ENCODE measurements at places on chromosomes 5 and 9. TPM values are rescaled to one million over a fixed set of nuclear protein-coding genes. Genes with fewer than 3 reads are reported as not detected.
A peak's percentile ranks its signal among the peaks of the same experiment; 100 is the strongest.

Gene GABRP
- total RNA-seq: not detected

DNA sequence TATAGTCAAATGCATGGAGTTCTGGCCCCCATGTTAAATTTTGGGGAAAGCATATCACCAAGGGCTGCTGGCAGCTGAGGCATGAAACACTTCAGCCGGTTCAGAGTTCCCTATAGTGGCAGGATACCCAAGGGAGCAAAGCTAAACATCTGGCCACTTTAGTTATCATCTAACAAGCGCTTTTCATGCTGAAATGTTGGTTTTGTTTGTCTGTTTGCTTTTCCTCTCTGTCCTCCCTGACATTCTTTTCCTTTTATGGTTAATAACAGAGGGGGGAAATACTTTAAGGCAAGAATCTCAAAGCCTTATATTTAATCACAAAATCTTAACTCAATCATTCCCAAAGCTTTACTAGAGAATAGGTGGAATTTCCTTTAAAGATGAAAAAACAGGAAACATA lies 11.9 kb downstream of the APBA1 start:
- DNase-seq: no peak
- no peak overlapping the region for H3K4me3 ChIP-seq
- H3K27ac ChIP-seq: no peak overlapping the region
- no peaks in the 10 kb centered on the region for H3K36me3 ChIP-seq
- no peaks in the 10 kb centered on the region for H3K4me1 ChIP-seq
- no peaks in the 10 kb centered on the region for H3K27me3 ChIP-seq

Gene AQP7
- total RNA-seq: 0.32 TPM

GRCh38 chr5:1036504-1037122 lies 28.0 kb downstream of the NKD2 start:
- H3K4me3 ChIP-seq: no peak overlapping the region
- H3K4me1 ChIP-seq: no peaks in the 10 kb centered on the region
- DNase-seq: no peak
- no peaks in the 10 kb centered on the region for H3K27me3 ChIP-seq
- H3K36me3 ChIP-seq: no peaks in the 10 kb centered on the region

- peaks cover 14% of the 10 kb centered on the region for H3K36me3 ChIP-seq
- DNase-seq: no peak
- H3K4me1 ChIP-seq: no peaks in the 10 kb centered on the region
- no peaks in the 10 kb centered on the region for H3K27me3 ChIP-seq
- no peak overlapping the region for H3K27ac ChIP-seq
- no peak overlapping the region for H3K4me3 ChIP-seq
Measured at GRCh38 chr5:142000704-142001484, 11.9 kb downstream of the GNPDA1 start.

DNA sequence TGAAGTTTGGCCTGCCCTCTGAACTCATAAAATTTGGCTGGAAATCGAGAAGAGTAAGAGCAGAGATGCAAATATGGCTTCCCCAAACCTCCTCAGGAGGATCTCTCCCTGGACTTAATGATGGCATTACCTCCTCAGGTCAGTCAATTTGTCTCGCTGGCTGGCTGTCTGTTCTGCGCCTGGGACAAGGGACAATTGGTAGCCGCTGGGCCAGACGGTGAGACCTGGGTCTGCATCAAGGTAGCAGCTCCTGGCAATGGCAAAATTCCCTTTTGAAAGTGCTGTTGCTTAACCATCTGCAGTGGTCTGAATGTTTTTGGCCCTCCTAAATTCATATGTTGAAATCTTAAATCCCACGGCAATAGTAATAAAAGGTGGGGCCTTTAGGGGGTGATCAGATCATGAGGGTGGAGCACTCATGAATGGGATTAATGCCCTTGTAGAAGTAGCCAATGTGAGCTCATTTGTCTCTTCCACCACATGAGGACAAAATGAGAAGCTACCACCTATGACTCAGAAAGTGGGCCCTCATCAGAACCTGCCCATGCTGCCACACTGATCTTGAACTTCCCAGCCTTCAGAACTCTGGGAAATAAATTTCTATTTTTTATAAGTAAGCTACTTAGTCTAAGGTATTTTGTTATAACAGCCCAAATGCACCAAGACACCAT lies 439.3 kb upstream of the KLF4 start:
- H3K27me3 ChIP-seq: no peaks in the 10 kb centered on the region
- no peaks in the 10 kb centered on the region for H3K4me1 ChIP-seq
- no peak for DNase-seq
- H3K27ac ChIP-seq: no peak overlapping the region

DNA sequence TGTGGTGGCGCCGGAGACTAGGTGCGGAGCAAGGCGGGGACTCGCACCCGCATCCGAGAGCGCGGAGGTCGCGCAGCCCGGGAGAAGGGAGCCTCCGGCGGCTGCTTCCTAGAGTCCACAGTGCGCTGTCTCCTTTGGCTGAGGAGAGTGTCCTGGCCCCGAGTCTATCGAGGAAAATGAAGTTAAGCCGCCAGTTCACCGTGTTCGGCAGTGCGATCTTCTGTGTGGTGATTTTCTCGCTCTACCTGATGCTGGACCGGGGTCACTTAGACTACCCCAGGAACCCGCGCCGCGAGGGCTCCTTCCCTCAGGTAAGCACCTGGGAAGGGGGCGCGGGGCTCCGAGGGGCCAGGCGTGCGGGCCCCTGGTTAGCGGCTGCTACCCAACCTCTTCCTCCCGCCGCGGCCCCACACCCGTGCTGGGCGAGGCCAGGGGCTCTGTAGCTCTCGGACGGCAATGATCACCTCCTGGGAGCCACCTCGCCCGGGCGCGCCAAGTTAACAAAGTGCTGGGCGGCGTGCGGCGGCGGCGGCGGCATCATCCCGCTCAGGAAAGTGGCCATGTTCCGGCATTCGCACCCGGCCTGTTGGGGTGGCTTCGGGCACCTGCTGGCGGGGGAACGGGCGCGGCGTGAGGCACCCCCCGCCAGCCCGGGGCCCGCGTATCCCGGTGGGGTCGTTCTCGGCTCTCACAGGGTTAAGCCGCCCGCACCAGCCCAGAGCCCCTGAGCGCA lies 681 bp downstream of the MAN2A1 start:
- DNase-seq: peak; percentile 72
- peaks cover 6% of the 10 kb centered on the region for H3K4me1 ChIP-seq
- H3K27ac ChIP-seq: peak overlapping the region; percentile 80
- no peaks in the 10 kb centered on the region for H3K27me3 ChIP-seq
- H3K36me3 ChIP-seq: no peaks in the 10 kb centered on the region
- H3K4me3 ChIP-seq: peak overlapping the region; percentile 73

DNA sequence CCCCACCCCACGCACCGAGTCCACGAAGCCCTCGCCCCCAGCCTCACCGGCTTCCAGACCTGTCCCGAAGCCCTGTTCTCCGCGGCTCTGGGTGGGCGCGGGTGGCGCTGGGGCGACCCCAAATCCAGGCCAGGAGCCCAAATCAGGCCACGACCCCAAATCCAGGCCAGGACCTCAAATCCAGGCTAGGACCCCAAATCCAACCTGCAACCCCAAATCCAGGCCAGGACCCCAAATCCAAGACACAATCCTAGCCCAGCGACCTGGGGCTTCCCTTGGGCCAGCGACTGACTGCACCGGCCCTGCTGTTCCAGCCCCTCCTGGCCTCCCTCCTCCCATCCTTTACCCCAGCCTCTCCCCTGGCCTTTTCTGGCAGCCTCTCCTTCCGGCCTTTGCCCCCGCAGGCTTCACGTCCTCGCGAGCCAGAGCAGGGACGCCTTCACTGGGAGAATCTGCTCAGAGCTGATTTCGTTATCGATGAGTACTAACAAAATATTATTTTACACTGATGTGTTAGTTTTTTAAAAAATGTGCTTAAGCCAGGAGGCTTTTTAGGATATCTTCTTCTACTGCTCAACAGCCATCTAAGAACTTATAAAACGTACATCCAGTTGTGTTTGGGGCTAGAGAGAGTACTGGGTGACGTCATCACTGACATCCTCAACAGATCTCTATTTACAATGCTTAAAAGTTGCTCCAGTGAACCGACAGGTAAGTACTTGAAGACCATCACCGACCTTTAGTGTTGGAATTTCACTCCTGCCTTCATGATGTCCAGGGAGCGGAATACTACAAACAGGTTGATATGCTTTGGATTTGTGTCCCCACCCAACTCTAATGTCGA lies 34.7 kb downstream of the TRIP13 start:
- DNase-seq: no peak
- no peaks in the 10 kb centered on the region for H3K27me3 ChIP-seq
- H3K27ac ChIP-seq: no peak overlapping the region
- H3K36me3 ChIP-seq: no peaks in the 10 kb centered on the region
- H3K4me3 ChIP-seq: no peak overlapping the region

DNA sequence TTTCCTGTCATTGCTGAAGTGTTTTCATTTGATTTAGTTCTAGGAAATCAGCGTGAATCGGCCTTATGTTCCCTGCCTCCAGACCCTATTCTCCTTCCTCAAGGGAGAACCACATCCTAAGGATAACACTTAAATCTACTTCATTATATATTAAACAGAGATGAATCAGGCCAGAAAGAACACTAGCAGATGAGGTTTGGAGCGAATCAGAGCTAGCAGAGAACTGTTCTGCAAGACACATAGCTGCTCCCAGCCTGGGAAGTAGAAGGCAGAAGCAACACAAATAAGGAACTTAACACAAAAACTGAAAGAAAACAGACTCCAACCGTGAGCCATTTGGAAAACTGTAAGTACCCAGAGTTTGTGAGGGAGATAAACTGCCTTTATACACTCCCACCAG lies 718.2 kb downstream of the SEMA5A start:
- DNase-seq: no peak
- no peak overlapping the region for H3K27ac ChIP-seq
- H3K27me3 ChIP-seq: no peaks in the 10 kb centered on the region
- H3K36me3 ChIP-seq: no peaks in the 10 kb centered on the region

GRCh38 chr9:89686126-89686525 lies 81.3 kb downstream of the GADD45G start:
- peak; percentile 31 for DNase-seq
- no peak overlapping the region for H3K27ac ChIP-seq
- H3K36me3 ChIP-seq: no peaks in the 10 kb centered on the region

Gene NIM1K
- 0.04 TPM for total RNA-seq

Gene SPATA31A3
- total RNA-seq: not detected

DNA sequence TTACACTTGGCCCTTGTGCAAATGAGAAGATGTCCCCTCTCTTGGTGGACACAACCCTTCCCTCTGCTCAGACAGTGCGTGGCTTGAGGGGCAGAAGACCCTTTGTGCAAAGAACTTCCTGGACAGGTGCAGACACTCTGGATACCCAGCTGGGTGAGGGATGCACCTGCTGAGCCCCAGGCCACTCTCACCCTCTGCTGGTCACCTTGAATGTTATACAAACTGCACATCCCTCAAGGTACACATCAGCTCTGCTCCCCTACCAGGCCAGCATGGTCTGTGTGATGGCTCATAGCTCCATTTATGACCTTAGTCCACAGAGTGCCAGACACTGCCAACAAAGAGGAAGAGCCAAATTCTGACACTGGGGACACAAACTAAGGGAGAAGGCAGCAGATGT lies 3.1 kb upstream of the DIRAS2 start:
- no peak for DNase-seq
- H3K27ac ChIP-seq: no peak overlapping the region
- no peaks in the 10 kb centered on the region for H3K4me1 ChIP-seq
- no peaks in the 10 kb centered on the region for H3K27me3 ChIP-seq

DNA sequence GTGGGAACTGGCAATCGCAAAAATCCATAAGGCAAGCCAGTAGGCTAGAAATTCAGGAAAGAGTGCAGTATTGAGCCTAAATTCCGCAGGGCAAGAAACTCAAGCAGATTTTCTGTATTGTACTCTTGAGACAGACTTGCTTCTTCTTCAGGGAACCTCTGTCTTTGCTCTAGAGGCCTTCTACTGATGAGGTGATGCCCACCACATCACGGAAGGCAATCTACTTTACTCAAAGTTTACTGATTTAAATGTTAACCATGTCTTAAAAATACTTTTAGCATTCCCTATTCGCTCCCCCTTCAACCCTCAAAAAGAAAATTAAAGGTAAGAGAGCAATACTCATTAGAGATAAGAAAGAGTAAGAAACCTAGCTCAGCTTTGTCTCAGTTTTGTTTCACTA lies 11.3 kb downstream of the IL7R start:
- no peak overlapping the region for H3K27ac ChIP-seq
- no peaks in the 10 kb centered on the region for H3K4me1 ChIP-seq
- DNase-seq: no peak
- peaks cover 3% of the 10 kb centered on the region for H3K27me3 ChIP-seq
- no peak overlapping the region for H3K4me3 ChIP-seq

DNA sequence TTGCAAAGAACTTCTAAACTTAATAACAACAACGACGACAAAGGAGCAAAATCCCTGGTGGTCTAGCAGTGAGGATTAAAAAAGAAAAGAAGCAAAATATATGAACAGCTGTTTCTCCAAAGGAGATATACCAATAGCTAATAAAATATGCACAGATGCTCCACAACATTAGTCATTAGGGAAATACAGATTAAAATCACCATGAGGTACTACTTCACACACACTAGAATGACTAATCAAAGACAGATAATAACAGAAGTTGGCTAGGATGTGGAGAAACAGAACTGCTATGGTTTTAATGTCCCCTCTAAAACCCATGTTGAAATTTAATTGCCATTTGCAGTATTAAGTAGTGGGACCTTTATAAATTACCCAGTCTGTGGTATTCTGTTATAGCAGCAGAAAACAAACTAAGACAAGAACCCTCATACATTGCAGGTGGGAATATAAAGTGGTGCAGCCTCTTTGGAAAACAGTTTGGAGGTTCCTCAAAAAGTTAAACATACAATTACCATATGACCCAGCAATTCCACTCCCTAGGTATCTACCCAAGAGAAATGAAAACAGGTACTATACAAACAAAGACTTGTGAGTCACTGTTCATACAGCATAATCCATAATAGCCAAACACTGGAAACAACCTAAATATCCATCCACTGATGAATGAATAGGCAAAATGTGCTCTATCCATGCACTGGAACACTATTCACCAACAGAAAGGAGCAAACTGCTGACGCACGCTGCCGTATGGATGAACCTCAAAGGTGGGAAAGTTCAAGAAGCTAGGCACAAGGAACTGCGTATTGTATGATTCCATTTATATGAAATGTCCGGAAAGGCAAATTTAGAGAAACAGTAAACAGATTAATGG lies 11.4 kb upstream of the DUSP1 start:
- H3K36me3 ChIP-seq: no peaks in the 10 kb centered on the region
- H3K4me3 ChIP-seq: no peak overlapping the region
- H3K27me3 ChIP-seq: no peaks in the 10 kb centered on the region
- H3K27ac ChIP-seq: peak overlapping the region; percentile 34
- no peak for DNase-seq

DNA sequence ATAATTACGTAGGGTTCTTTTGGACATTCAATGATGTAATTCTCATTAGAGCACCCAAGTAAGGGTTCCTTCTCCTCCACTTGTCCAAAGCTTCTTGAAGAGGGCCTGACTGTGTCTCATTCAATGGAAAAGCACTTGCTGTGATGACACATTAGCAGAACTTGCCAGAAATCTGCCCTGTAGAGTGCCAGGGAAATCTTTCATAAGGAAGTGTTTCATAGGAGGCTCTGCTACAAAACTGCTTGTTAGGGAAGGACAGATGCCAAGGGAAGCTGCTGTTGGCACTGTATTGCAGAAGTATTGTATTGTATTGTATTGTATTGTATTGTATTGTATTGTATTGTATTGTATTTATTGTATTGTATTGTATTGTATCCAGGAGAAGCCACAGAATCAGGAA lies 45.5 kb upstream of the MPDZ start:
- no peaks in the 10 kb centered on the region for H3K36me3 ChIP-seq
- DNase-seq: no peak
- no peaks in the 10 kb centered on the region for H3K27me3 ChIP-seq
- H3K4me3 ChIP-seq: no peak overlapping the region
- no peaks in the 10 kb centered on the region for H3K4me1 ChIP-seq
- H3K27ac ChIP-seq: no peak overlapping the region

Gene CYSRT1
- 1.7 TPM for total RNA-seq

- H3K27me3 ChIP-seq: no peaks in the 10 kb centered on the region
- H3K4me3 ChIP-seq: no peak overlapping the region
- DNase-seq: no peak
Measured at GRCh38 chr5:168646335-168646734, 67.2 kb upstream of the PANK3 start.

Gene FAM114A2
- 19.1 TPM for total RNA-seq
